ENCODE measurements at places on chromosomes 6 and 20.

- no peak for DNase-seq
Measured at GRCh38 chr6:11414176-11414963, 123.2 kb upstream of the TMEM170B start.

GRCh38 chr20:16951876-16952275 lies 203.7 kb downstream of the OTOR start:
- no peak for DNase-seq

DNA sequence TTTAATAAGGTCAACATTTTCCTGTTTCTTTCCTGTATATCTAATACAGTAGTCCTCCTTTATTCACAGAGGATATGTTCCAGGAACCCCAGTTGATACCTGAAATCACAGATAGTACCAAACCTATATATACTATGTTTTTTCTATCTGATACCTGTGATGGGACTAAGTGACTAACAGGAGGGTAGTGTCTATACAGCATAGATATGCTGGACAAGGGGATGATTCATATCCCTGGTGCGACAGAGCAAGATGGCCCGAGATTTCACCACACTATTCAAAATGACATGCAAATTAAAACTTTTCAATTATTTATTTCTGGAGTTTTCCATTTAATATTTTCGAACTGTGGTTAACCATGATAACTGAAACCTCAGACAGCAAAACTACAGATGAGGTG lies 281.1 kb downstream of the LAMA2 start:
- DNase-seq = no peak

DNA sequence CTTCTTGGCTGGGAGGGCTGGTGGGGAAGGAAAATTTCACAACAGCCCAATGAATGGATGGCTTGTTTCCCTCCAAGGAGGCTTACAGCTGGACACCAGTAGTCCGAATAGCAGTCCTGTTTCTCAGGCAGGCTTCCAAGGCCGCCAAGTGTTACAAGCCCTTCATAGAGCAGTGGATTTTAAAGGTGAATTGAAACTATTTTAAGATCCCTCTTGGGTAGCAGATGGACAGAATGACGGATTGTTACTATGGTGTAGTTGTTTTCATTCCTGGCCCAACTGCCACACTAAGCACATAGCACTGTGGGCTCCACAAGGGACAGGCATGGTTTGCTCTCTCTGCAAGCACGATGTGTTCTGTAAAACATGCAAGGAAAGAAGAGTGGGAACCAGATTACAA lies 203.3 kb upstream of the TAB2 start:
- no peak for DNase-seq

DNA sequence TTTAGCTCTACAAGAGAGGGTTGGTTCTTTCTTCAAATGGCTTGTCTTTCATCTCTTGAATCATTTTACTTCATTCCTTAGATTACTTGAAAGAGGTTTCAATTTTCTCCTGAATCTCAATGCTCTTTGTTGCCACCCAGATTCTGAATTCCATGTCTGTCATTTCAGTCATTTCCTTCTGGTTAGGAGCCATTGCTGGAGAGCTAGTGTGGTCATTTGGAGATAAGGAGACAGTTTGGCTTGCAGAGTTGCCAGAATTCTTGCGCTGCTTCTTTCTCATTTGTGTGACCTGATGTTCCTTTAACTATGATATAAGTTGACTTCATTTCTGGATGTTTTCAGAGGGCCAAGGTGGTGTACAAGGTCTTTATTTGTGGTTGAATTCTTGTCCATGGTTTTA lies 157.8 kb downstream of the SLC22A3 start:
- no peak for DNase-seq

GRCh38 chr6:399785-400534 lies 8.4 kb downstream of the IRF4 start:
- no peak for DNase-seq

- no peak for DNase-seq
Measured at GRCh38 chr20:64279826-64280459, 24.4 kb downstream of the PCMTD2 start.
